ENCODE measurements at places on chromosomes 16 and 17. TPM values are rescaled to one million over a fixed set of nuclear protein-coding genes. Genes with fewer than 3 reads are reported as not detected.

GRCh38 chr17:81400154-81400977 lies 5.1 kb downstream of the BAHCC1 start:
- DNase-seq = peak; percentile 61

DNA sequence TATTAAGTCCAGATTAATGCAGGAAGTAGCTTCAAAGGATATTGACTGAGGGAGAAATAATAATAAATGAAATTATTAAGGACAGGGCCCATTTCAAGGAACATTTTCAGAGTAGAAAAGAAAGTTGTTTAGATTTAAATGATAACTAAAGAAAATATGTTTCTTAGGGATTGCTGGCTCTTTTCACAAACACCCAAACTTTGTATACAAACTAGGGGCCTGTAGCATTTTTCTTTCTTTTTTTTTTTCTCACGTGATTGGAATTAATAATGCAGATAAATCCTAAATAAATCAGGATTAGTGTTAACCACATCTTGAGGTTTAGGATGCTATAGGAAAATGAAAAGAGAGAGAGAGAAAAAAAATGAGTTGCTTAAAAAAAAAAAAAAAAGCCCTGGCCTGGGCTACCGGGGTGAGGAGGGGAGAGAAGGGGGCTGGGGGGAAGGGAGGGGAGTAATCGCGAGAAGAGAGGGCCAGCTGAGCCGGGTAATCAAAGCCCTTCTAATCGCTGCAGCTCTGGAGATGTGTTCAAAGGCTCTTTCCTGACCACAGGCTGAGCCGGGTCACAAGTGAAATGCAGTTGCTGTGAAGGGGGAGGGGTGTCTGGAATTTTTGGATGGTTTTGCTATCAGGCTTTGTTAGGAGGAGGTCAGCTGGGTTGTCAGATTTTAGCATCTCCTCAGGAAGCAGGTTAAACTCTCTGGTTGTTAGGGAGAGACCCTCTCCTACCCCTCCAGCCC lies 104.6 kb upstream of the ZFHX3 start:
- no peak for DNase-seq

- no peak for DNase-seq
Measured at GRCh38 chr17:57295526-57296023, 39.3 kb downstream of the MSI2 start.

- no peak for DNase-seq
Measured at GRCh38 chr16:27994686-27995085, 68.8 kb downstream of the GSG1L start.

DNA sequence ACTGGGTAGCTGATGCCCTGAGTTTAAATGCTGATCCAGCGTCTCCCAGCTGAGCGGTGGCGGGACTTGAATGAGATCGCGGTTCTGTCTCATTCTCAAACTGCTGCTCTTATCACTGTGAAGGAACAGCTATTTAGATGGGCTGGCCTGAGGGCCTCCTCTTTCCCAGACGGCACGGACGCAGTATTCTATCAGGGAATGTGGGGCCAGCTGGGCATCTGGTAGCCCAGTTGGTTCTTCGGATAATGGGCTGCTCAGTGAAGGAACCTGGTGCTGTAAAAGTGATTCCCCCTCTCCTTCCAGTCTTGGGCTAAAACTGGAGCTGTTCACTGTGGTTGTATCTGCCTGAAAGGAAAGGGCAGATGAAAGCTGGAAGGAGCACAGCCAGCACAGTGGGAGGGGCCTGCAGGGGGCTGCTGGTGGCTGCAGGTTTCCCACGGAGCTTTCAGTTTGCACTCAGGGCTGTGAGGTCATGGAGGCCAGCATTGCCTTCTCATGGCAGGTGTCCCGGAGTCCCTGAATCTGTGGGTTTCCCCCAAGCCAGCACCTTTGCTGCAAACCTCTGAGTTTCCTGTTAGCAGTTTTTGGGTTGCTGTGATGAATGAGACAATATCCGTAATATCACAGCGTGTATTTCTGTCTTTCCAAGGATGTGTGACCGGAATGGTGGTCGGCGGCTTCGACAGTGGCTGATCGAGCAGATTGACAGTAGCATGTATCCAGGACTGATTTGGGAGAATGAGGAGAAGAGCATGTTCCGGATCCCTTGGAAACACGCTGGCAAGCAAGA lies 3.6 kb downstream of the IRF8 start:
- DNase-seq = peak; percentile 30

DNA sequence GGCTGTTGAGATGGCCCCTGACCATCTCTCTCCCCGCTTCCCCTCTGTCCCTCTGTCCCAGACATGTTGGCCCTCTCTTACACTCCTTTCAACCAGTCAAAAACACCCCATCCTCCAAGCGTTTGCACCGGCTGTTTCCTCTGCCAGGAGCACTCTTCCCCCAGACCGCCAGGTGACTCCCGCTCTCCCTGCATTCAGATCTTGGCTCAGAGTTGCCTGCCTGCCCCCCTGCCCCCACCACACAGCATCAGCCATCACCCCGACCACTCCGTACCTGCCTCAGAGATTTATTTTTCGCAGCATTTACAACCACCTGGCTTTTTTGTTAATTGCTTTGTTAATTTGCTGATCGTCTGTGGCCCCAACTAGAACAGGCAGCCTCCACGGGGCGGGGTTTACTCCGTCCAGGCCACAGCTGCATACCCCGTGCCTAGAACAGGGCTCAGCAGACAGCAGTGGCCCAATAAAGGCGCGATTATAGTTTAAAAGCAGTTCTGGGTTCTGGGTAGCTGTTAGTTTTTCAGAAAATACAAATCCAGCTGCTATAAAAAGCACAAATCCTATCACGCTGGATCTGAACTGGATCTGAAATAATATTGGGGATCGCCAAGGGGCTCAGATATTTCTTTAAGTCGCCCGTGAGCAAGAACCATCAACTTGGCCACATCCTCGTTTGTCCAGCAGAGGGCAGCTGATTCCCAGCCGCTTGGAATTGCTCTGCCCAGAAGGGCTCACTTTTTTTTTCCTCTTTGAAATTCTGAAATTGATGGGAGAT lies 173.6 kb downstream of the IRF8 start:
- peak; percentile 40 for DNase-seq

DNA sequence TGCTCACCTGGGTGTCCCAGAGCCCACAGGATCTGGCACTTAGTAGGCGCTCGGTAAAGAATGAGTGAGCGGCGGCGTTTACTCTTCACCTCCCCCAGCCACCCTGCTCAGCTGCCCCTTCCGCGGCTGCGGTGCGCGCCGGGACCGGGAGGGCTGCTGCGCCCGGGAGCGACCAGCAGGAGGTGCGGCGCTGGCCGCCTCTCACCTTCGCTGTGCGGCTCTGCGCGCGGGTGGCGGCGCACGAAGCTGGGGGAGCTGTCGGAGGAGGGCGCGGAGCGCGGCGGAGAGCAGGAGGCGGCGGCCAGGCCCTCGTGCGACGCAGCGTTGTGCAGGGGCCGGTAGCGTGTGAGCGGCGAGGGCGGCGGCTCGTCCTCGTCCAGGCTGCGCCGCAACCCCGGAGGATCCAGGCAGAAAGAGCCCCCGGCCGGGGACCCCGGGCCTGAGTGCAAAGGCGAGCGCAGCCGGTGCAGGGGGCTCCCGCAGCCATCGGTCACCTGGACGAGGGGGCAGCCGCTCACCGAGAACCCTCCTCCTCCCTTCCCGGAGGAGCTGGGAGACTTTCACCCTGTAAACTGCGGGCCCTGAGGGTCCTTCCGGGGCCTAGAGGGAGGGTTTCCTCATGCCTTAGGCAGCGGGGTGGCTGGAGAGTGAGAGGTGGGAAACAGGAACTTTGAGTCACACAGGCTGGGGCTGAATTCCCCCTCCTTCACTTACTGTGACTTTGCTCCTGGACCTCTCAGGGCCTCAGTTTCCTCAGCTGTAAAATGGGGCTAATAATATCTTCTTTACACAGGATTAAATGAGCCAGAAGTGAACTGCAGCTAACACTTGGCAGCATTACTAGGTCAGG lies 12.5 kb downstream of the SAMD14 start:
- DNase-seq = no peak

DNA sequence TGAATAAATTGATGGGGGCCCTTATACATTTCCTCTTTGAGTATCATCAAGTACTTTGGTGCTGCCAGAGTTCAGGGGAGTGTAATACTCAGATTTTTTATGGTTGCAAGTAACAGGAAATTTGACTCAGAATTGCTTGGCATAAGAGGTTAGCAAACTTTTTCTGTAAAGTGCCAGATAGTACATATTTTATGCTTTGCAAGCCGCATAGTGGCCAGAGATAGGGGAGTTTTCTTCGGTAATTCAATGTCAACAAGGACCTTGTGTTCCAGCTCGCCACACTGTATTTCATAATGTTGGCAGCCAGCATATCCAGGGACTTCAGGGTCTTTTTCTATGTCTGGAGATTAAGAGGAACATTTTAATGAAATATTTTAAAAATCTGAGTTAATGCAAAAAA lies 51.0 kb upstream of the MARCHF10 start:
- no peak for DNase-seq

- peak; percentile 78 for DNase-seq
Measured at GRCh38 chr16:49338611-49339265, 34.9 kb upstream of the C16orf78 start.

DNA sequence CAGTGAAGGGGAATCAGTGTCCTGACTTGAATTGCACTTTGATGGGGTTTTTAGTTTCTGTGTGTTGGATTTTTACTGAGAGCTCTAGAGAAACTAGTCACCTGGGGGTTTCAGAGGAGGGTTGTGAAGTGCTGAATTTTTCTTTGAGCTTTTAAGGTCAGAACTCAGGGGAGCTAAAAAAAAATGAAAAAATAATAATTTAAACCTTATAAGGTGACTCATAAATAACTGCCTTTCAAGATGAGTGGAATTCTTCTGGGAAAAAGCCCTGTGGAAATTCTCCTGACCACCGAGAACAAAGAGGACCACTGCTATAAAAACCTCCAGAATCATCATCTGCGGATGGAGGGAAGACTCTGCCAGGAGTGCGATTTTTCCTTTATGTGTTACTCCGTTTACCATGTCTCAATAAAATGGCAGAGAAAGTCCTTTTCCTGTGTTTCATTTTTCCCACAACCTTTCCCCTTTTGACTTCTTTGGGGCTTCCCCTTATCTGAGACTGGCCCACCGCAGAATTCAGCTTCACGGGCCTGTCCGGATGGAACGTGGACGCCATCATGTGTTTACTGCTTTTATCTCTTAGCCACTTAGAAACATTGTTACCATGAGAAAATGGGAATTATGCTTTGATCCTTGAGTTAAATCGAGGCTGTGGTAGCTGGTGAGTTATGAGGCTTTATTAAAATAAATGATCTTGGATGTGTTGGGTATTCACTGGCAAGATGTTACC lies 39.7 kb downstream of the RPTOR start:
- no peak for DNase-seq

MMP28 gene
- not detected for total RNA-seq

GRCh38 chr16:87306516-87306915 lies 10.7 kb downstream of the C16orf95 start:
- no peak for DNase-seq

DNA sequence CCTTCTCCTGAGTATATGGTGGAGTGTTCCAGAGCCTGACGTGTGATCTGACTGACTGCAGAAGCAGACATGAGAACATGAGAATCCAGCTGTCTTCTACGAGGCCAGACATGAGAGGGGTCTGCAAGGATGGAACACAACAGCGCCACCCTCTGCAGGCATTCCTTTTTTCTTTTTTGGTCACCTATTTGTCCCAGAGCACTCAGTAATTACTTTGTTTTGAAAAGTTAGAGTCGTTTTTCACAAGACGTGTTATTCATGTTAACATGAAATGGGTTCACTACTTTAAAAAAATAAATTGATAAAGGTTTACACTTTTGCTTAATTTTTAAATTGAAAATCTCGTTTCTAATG lies 43.8 kb upstream of the ATP2A3 start:
- DNase-seq = no peak

DNA sequence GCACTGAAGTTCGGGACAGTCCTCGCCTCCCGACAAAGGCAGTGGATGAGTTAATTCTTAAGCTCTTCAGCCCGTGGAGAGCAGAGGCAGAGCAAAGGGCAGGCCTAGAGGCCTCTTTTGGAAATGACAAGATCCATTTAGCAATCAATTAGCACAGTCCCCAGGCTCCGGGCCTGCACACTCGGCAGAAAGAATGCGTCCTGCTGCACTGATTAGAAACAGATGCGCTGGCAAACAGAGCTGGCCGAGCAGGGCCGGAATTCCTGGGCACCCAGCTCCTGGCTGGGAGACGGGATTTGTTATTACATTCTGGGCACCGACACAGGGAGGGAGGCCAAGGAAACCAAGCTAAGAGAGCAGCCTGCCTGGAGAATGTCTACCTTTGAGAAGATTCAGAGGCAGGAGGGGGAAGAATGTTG lies 162.9 kb downstream of the COPRS start:
- peak; percentile 98 for DNase-seq

Data from G401 (cell line).